ENCODE measurements at places on chromosomes 7 and 10. TPM values are rescaled to one million over a fixed set of nuclear protein-coding genes. Genes with fewer than 3 reads are reported as not detected.

DNA sequence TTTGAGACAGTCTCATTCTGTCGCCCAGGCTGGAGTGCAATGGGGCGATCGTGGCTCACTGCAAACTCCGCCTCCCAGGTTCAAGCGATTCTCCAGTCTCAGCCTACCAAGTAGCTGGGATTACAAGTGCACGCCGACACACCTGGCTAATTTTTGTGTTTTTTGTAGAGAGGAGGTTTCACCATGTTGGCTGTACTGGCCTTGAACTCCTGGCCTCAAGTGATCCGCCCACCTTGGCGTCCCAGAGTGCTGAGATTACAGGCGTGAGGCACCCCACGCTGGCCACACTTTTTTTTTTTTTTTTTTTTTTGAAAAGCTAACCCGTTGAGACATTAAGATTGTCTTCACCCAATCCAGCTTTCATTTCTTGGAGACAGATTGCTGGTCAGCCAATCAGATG is 2.1 kb downstream of the ZNF273 start:
- no peak for DNase-seq

HOXA7 gene
- 0.39 TPM for total RNA-seq

DNA sequence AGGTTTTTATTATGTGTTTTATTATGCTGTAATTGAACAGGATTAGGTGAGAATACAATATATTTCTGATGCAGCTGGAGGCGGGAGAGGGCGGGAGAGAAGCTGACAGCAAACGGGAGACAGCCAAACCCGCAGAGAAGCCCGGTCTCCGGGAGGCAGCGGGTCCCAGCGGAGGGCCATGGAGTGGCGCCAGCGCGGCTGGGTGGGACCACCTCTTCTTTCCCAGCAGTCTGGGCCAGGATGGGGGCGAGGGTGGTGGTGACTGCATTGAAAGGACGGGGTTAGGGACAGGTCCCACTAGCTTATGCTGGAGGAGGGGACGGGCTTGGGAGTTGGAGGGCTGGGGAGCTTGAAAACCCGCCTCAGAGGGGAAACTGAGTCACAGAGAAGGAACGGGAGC is 14.5 kb upstream of the KAZALD1 start:
- DNase-seq: no peak

FEZF1 gene
- not detected for total RNA-seq

DNA sequence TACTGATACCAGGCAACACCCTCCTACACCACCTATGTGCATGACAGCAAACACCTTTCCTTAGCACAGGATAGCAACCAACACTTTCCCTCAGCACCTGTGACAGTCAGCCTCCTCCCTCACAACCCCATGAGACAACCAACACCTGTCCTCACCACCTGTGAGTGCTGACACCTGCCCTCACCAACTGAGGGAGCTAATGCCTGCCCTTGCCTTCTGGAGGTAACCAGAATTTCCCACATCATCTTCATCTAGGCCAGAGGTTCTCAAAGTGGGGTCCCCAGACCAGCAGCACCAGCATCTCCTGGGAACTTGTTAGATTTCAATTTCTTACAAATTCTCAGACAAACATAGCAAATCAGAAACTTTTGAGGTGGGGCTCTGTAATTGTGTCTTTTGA is 112.5 kb downstream of the GRID1 start:
- DNase-seq: no peak

DNA sequence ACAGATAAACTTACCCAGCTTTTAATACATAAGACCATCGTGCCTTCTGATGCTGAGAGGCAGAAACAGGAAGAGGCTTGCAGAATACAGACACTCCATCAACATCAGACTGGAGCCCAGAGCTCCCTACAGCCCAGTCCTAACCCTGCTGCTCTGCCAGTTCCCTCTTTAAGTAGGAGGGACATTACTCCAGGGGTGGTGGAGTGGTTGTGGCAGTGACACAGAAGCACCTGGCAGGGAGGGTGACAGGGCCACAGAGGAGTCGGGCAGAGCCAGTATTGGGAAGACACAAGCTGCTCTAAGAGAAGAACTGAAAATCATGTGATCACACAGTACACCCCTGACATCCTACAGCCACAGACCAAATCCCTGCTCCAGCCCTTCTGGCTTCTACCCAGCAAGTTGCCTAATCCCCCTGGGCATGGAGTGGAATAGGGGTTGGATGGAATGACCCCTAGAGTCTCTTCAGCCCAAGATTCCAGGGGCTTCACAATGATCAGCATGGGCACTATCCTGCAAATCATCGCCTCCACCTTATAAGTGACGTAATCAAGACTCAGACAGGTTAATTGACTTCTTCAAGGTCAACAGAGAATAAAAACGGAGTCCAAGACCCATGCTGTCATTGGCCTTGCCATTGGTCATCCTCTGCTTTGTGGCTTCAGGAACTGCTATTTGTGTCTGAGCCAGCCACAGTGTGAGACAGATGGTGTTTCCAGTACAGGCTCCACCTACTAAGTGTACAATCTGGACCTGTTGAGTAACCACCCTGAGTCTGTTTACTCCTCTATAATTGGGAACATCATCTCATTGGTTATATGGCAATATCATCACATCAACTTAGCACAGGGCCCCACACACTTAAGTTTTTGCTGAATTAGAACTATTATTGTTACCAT is 61.1 kb upstream of the ZMIZ1 start:
- no peak for DNase-seq

DRGX gene
- not detected for total RNA-seq

FAM107B gene
- 17.1 TPM for total RNA-seq

PRR15 gene
- 2.4 TPM for total RNA-seq

GRCh38 chr10:123145542-123146012 is 2.4 kb upstream of the HMX2 start:
- DNase-seq: no peak

DNA sequence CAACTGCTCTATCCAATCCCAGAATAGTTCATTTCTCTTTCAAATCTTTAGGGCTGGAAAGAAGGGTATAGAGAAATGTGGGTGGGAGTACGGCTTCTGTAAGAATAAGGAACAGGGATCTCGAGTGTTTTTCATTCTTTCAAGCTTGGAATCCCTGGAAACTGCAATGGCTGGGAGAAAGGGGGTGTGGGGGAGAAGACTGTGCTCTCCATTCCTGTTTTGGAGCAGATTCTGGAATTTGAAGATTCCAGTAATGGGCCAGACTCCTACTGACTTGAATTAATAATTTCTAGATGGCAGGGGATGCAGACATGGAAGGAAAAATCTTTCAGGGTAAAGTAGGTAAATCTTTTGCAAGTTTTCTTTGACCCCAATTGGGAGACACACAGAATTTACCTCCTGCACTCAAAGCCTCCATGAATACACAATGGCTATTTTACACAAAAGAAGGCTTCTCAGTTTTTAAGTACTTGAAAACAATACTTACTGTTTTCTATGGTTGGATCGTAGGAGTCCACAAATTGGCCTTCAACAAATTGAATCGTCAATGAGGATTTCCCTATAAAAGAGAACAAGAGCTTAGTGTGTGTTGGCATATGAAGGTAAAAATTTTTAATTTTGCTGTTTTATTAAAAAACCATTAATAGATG is 29.1 kb downstream of the RHEB start:
- no peak for DNase-seq

GRCh38 chr10:28806951-28807759 is 129.8 kb downstream of the BAMBI start:
- DNase-seq: no peak

DNA sequence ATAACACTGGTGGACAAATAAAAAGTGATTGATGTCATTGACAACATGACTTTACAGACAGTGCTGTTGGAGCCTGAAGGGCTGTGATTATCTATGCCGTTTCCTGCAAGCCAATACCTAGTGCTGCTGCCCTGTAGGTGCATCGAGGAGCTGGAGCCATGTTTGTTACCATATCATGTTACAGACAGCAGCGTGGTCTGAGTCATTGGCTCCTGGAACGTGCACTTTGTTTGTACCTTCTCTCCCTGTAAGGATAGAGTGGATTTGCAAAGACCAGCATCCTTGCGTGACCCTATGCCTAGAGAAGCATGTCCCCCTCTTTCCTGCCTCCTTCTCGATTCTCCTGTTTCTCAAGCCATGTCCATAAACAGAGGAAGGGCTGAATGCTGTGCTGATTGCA is 597.2 kb downstream of the TYW1 start:
- no peak for DNase-seq

PPP1R17 gene
- not detected for total RNA-seq

DNA sequence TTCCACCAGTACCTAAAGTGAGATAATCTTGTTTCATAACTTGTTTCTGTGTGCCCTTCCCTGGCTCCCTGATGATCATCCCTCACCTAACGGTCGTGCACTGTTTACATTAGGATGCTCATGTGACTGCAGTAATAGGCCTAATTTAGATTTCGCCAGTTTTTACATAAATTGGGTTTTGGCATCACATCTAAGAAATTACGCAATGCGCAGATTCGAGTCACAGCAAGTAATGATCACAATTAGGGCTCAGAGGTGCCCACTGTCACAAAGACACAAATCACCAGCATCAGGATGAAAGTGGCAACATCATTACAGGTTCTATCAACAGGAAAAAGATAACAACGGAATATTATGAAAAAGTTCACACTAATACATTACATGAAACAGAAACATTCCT is 94.7 kb downstream of the LARP4B start:
- no peak for DNase-seq

DNA sequence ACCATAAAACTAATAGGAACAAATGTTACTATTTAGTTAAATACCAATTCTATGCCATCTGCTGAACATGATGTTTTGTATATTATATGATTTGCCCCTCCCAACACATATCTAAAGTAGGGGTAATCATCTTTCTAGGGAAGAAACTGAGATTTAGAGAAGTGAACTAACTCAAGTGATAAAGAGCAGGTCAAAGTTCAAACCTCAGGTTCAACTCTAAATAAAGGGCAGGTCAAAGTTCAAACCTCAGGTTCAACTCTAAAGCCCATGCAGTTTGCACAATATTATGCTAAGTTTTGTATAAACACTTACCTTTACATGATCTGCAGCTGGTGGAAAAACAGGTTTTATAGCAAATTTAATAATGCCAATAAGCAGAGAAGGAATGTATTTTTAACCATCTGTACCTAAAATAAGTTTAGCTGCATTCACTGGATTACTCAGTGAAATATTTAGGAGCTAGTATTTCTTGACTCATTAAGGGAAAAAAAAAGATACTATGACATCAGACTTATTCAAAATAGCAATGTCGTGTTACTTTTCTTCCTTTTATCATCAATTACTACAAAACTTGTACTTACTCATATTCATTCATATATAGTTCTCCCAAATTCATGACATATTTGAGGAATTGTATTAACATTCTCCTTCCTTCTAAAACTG is 1194.3 kb upstream of the CELF2 start:
- no peak for DNase-seq

- DNase-seq: peak; percentile 34
Observed at GRCh38 chr10:94066411-94066810, 72.7 kb downstream of the PLCE1 start.

- no peak for DNase-seq
Observed at GRCh38 chr7:22571766-22572165, 71.8 kb upstream of the STEAP1B start.

- DNase-seq: no peak
Observed at GRCh38 chr10:62266611-62267010, 2.0 kb downstream of the RTKN2 start.

- peak; percentile 77 for DNase-seq
Observed at GRCh38 chr10:5684971-5685763, 529 bp downstream of the TASOR2 start.

DBNL gene
- total RNA-seq: 42.1 TPM

AGBL3 gene
- 2.1 TPM for total RNA-seq

- DNase-seq: no peak
Observed at GRCh38 chr7:73435471-73436009, 2.0 kb downstream of the FZD9 start.

DNA sequence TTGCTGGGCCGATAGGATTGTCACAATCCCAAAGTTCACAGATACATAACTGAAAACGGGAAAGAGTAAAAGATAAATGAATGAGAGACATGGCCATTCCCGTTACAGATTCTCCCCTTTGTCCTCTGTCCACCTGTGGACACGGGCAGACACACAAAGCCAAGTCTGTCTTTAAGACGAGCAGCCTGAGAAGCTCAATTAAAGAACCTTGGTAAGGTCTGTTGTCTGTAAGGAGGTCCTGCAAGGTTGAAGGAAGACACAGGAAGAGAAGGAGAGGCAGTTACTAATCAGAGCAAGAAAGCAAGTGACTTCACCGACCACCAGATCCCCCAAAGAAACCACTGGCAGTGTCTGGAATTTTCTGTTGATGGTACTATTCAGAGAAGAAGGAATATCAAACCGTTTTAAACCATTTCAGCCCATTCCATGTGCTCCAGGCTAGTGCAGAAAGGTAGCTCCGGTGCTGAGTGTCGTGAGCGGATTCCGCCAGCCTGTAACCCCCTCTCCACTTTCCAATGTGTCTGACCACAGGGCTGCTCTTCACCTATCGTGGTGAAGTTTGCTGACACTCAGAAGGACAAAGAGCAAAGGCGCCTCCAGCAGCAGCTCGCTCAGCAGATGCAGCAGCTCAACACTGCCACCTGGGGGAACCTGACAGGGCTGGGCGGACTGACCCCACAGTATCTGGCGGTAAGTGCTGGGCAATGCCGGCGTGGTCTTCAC is 252.6 kb downstream of the CELF2 start:
- DNase-seq: peak; percentile 84

DNA sequence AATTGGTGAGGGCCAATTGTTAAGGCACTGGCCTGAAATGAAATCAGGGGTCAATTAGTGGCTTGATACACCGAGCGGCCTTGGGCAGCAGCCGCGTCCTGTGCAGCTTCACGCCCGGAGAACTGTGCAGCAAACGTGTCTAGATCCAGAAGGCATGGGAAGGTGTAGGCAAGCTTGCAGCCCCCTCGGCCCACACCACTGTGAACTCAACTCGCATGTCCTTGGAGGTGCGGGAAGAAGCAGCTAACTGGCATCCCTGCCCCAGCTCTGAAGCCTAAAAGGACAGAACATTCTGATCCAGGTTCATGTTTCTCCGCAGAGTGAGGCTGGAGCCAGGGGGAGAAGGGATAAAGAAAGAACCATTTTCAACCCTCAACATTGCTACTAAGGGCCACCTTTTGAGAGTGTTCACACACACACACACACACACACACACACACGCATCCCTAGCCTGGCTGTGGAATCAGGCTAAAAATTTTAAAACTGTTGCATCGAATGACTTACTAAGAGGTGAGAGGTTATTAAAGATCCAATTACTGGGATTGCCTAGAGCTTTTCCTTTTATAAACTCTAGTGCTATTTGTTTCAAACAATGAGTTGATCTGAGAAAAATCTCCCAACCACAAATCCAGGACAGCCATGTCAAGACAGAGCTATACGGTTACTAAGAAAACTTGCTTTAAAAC is 104.0 kb downstream of the PARP12 start:
- no peak for DNase-seq

GRCh38 chr7:16791905-16792698 is 12.7 kb downstream of the AGR2 start:
- DNase-seq: no peak

SLIT1 gene
- 0.31 TPM for total RNA-seq

All from left cardiac atrium (tissue), 4 donors.